ENCODE measurements at places on chromosomes 6 and 20. TPM values are rescaled to one million over a fixed set of nuclear protein-coding genes. Genes with fewer than 3 reads are reported as not detected.

MRPL14 gene
- total RNA-seq: 66.4 TPM

FRK gene
- total RNA-seq: 0.60 TPM

FOXC1 gene
- 3.4 TPM for total RNA-seq

ARMC12 gene
- 4.1 TPM for total RNA-seq

FGD2 gene
- total RNA-seq: not detected

ATRN gene
- 26.2 TPM for total RNA-seq

C6orf163 gene
- total RNA-seq: 1.5 TPM

Data from cardiac muscle cell (in vitro differentiated cells and primary cell).